Stimulated activated CD4-positive, alpha-beta T cell treated with anti-CD3 and anti-CD28 coated beads, TNF-alpha, amount 100 ng/mL, for 1 hour (primary cell): ENCODE measurements at places on chromosomes 1 and 21.

GRCh38 chr1:88210103-88210787 lies 473.8 kb upstream of the PKN2 start:
- DNase-seq = no peak

DNA sequence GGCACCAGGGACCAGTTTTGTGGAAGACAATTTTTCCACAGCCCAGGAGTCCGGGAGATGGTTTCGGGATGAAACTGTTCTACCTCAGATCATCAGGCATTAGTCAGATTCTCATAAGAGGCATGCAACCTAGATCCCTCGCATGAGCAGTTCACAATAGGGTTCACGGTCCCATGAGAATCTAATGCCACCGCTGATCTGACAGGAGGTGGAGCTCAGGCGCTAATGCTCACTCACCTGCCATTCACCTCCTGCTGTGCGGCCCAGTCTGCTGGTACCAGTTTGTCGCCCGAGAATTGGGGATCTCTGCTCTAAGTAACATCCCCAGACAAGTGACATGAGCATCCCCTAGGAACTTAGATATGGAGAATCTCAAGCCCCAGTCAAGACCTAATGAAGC lies 180.7 kb downstream of the COQ8A start:
- no peak for DNase-seq

DNA sequence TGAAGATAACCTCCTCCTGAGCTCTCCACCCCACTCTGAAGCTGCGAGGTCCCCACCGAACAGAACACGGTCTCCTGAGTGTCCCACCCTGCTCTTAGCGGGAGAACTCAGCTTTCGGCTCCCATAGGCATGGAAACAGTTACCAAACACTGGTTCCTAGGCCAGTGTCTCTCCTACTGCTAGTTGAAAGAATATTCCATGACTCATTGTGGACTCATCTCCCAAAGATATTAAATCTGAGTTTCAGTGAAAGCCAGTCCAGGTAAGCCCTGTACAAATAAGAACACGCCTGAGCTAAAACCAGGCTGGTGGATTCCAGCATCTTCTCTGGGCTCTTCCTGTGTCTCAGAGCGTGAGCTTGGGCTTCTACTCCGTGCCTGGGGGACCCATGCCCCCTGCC lies 107.5 kb upstream of the CLDN14 start:
- DNase-seq = no peak

GRCh38 chr1:212108187-212108586 lies 72.6 kb downstream of the DTL start:
- no peak for DNase-seq

DNA sequence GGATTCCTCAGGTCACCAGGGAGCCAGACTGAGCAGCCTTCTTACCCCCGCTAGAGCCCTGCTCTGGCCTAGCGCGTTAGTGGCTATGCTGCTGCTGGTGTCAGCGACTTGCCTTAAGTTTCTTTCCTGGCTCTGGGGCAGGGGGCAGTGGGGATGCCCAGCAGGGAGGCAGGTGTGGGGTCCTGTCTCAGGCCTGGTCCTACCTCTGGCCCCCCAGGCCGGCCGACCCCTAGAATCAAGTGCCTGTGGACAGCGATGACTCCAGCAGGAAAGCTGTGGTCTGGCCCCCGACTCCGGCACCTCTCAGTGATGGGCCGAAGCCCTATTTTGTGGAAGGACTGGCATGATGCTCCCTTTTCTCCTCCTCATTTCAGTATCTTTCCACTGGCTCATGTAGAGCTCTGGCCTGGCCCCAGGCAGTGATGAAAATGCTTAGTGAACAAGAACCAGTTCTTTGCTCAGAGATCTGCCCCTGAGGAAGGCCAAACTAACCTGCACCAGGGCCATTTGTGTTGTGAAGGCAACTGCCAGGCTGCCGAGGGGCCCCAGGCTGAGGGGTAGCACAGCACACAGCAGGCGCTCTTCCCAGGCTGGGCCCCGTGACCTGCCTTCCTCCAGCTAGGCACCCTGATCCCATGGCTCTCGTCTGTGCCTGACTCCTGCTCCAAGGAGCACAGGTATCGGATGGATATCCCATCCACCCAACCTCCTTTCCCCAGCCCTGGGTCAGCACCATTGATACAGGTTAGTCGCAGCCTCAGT lies 23.7 kb downstream of the MRPL37 start:
- DNase-seq = no peak

DNA sequence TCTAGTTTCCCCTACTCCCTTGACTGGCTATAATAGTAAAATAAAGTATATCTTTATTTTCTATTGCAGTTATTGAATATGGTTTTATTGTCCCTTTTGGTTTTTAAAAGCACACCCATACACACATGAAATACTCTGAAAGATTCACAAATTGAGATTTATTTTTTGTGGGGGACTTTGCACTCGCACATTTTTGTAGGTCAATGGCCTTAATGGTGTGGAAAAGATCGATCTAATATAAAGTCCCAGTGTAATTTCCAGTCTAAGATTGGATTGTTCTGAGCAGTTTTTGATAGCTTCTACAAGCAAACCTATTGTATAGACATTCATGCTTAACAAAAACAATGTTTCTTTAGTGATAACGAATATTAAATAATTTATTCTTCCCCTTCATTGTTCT lies 59.5 kb upstream of the INSL5 start:
- no peak for DNase-seq
